ENCODE measurements at places on chromosomes 12 and 14. TPM values are rescaled to one million over a fixed set of nuclear protein-coding genes. Genes with fewer than 3 reads are reported as not detected.

GPRC5D gene
- not detected for total RNA-seq

VDR gene
- 3.7 TPM for total RNA-seq

SIX4 gene
- 17.6 TPM for total RNA-seq

TROAP gene
- total RNA-seq, result 16.7 TPM

CNTN1 gene
- total RNA-seq, result 1.7 TPM

MUCL1 gene
- not detected for total RNA-seq

KRT72 gene
- not detected for total RNA-seq

RPS6KA5 gene
- total RNA-seq, result 0.96 TPM

HOXC10 gene
- total RNA-seq, result not detected

MARK3 gene
- 61.6 TPM for total RNA-seq

SBNO1 gene
- total RNA-seq, result 19.0 TPM

CHGA gene
- not detected for total RNA-seq

TMPRSS12 gene
- total RNA-seq, result not detected
